ENCODE measurements at places on chromosomes 5 and 9. TPM values are rescaled to one million over a fixed set of nuclear protein-coding genes. Genes with fewer than 3 reads are reported as not detected.

The PAEP gene
- total RNA-seq, result not detected

The PCDHB13 gene
- 3.9 TPM for total RNA-seq

DNA sequence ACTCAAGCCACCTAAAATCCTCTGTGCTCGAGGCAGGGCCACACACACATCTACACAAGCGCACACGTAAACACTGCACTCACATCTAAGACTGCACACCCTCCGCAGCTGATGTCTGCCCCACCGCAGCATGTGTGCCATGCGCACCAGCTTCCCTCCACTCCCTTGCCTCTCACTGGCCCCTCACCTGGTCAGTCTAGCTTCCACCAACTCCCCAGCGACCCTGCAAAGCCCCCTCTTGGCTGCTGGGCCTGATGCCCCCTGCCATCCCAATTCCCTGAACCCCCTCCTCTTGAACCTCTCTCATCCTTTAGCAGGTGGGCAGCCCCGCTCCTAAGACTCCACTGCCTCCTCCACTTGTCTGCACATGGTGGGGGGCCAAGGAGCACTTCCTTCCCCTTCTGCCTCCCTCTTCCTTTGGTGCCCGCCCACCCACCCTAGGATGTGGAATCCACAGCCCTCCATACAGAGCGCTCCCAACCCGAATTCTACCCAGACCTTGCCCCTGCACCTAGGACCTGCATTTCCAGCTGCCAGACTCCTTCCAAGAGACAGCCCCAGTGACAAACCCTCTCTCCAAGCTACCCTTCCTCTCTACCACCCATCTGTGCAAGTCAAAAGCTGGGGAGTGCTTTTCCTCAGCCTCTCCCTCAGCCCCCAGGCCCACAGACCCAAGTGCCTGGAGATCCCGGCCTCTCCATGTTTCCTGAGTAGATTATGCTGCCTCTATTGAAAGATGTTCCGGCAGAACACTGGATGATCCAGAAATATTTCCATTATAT is 23.9 kb downstream of the ADAMTS2 start:
- peak; percentile 70 for DNase-seq

- DNase-seq, result no peak
Measured at GRCh38 chr9:115594557-115594956, 476.6 kb upstream of the TNC start.

Measured in posterior vena cava (tissue), 2 donors.